Activated CD4-positive, CD25-positive, alpha-beta regulatory T cell treated with anti-CD3 and anti-CD28 coated beads, Interleukin-2, amount 50 U/mL, for 16 hours (primary cell): ENCODE measurements at places on chromosomes 3 and 15.

- no peak for DNase-seq
These were observed 366.7 kb downstream of the SHQ1 start for GRCh38 chr3:72481542-72481941.

DNA sequence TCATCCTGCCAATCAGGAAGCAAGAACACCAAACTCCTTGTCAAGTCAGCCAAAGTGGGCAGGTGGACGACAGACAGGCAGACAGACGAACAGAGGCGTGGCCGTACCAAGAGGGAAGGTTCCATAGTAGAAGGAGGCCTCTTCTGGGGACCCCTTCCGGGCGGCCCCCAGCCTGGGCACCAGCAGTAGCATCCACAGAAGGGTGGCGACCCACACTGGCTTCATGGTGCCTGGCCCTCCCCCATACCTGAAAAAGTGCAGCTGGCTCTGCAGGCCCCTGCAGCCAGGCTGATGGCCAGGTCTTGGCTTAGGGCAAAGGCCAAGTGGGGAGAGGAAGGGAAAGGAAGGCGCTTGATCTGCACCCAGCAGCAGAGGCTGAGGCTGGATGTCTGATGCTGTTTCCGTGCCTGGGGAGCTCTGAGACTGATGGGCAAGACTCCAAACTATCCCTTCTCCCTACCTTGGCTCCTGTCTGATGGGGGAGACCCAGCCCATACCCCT is 607 bp downstream of the LCTL start:
- DNase-seq: no peak

DNA sequence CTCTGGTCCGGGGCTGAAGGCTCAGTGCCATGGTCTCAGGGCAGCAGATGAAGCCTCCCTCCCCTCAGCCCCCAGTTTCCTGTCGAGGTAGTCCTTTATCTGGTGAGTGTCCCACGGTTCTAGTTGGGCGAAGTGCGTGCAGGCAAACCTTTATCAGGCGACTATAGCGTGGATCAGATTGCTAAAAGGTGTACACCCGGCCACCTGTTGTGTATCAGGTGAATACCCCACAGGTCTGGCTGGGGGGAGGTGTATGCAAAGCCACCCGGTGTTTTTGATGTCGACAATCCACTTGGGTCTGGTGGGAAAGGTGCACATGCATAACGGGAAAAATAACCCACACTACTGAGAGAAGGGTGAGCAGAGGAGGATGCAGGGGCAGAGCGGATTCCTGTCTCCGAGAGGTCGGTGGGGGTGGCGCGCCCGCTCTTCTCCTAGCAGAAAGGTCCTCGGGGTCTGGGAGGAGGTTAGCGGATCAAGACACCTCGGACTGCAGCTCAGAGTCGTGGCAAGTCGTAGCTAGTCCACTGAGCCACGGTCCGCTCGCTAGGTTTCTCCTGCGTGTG is 507 bp downstream of the SLC12A6 start:
- DNase-seq: no peak

GRCh38 chr15:100760357-100760903 is 119.2 kb upstream of the ALDH1A3 start:
- no peak for DNase-seq

GRCh38 chr3:192834428-192834827 is 83.2 kb downstream of the MB21D2 start:
- DNase-seq: no peak

DNA sequence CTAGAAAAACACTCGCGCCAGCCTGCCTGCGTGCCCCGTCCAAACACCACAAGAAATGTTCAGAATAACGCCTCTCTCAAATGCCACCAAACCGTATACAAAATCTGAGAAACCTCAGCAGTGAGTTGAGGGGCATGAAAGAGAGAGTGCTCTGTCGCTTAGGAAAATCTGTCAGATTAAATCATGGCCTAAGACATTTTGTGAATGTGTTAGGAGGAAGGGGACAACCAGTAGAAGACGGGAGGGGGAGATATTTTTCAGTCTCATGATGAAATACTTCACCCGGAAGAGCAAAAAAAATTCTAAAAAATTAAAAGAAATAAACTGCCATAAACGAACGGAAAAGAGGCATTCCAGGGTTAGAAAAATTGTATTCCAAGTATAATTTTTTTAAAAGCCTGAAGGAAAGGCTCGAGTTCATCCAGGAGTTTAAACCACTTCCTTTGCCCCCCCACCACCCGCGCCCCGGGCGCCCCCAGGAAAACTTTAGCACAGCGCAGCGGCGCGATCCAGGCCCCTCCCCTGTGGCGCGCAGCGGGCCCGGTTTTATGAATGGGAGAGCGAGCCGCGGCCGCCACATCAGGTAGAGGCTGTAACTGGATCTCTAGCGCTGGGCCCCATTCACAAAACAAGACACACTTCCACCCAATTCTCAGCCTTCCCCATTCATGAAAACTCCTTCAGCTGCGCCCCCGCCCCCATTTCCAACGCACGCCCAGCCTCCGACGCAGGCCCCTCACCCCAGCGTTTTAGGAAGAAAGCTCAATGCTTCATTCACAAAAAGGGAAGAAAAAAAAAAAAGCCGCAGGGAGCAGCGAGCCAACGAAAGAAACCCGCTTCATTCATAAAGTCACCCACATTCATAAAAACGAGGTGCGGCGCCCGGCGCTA is 1.4 kb downstream of the ETV5 start:
- no peak for DNase-seq

DNA sequence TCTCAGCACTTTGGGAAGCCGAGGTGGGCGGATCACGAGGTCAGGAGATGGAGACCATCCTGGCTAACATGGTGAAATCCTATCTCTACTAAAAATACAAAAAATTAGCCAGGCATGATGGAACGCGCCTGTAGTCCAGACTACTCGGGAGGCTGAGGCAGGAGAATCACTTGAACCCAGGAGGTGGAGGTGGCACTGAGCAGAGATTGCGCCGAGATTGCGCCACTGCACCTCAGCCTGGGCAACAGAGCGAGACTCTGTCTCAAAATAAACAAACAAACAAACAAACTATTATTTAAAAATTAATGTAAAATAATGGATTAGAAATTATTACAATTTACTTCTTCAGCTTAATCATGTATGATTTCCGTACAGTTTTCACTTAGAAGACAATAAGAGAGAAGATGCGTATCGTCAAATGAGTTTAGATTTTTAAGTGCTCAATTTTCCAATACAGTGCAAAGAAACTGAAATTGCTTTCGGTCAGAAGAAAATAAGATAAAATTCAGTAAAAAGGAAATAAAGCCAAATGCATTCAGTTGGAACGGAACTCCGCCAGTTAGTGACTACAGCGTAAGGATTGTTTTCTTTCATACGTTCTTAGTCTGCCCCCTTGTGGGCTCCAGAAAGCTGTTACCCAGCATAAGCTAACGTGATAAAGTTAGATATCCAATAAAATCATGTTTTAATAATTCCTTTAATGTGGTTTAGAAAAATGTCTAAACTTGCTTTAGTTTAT is 24.8 kb downstream of the AADAC start:
- no peak for DNase-seq

- DNase-seq: no peak
These were observed 34.5 kb downstream of the PRICKLE2 start for GRCh38 chr3:64190517-64191515.

GRCh38 chr15:30985081-30985531 is 6.3 kb downstream of the MTMR10 start:
- DNase-seq: no peak
